ENCODE measurements at places on chromosomes 1 and 21.

DNA sequence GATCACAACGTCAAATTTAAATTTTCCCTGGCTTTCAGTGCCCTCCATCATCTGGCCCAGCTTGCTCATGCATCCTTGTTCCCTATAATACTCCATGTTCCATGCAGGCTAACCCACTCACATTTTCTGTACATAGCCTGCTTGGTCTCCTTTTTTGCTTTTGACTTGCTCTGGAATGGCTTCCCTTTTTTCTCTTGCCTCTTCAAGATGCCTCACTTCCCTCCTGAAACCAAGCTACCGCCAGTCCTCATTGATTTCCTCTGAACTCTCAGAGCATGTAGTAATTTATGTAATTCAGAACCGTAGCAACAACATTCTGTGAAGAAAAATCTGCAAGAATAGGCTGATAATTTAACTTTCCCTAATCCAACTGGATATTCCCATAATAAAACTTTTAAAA, 10.3 kb downstream of the CAP1 start:
- DNase-seq, result no peak

DNA sequence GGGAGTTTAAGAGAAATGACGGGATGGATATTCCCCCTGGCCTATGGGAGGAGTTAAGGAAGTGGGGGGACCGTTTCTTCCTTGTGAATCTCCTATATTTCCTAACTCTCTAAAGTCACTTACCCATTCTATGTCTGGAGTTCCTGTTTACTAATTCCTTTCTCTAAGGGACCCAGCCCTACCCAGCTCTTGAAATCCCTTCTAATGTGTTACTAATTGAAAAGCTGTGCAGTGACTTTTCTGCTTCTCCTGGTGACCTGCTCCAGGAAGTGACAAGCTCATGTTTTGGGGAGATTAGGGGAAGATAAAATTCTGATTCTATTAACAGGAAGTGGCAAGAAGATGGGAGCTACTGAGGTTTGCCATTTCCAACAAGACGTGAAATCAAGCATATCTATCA, 4.0 kb upstream of the SAMSN1 start:
- no peak for DNase-seq

DNA sequence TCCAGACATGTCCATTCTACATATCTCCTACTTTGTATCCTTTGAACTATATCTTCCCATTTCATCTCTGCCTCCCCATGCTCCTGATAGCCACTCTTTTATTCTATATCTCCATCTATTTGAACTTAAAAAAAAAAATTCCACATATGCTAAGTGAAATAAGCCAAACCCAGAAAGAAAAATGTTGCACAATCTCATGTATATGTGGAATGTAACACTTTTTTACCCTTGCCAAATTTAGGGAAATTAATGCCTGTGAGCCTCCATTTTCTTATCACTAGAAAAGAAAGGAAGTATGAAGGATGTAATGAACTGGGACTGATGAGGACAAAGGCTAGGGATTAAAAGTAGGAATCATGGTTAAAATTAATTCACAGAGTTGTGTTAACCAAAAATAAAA, 53.5 kb downstream of the RGS13 start:
- DNase-seq, result no peak

DNA sequence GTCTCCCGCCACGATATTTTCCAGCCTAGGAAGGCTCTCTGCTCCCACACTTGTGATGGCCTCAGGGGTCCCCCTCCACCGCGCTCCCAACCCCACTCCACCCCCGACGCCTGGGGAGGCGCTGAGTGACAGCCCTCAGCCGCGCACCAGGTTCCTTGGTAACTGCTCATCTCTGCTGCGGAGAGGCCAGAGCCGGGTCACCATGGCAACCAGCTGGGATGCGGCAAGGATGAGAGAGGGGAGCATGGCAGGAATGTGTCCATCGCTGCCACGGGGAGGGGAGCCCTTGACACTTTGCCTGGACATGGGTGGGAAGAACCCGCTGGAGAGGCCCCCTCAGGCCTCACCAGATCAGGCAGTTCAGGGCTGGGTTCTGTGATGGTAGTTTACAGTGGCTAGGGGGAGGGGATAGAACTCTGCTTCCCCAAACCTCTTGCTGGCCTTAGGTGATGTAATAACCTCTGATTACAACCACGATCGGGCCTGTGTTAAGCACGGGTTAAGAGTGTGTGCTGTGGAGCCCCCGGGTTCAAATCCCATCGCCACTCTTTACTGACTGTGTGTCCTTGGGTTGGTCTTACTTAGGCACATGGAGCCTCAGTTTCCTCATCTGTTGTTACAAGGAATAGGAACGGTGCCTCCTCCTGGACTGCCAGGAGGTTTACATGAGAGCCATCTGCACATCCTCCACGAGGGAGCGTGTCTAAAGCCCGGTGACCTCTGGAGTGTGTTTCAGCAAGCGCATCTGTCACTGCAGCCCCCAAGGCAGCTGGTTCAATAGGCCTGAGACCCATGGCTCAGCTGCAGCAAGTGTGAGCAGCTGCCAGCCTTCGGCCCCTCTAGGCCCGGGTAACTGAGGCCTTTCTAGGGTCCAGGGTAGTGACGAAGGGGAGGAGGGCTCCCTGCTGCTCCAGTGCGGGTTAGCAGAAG, 6.3 kb downstream of the KIF17 start:
- peak; percentile 68 for DNase-seq

- no peak for DNase-seq
Observed at GRCh38 chr1:118304722-118305359, 119.8 kb upstream of the SPAG17 start.

- DNase-seq, result no peak
Observed at GRCh38 chr1:21633992-21634805, 35.0 kb downstream of the RAP1GAP start.

DNA sequence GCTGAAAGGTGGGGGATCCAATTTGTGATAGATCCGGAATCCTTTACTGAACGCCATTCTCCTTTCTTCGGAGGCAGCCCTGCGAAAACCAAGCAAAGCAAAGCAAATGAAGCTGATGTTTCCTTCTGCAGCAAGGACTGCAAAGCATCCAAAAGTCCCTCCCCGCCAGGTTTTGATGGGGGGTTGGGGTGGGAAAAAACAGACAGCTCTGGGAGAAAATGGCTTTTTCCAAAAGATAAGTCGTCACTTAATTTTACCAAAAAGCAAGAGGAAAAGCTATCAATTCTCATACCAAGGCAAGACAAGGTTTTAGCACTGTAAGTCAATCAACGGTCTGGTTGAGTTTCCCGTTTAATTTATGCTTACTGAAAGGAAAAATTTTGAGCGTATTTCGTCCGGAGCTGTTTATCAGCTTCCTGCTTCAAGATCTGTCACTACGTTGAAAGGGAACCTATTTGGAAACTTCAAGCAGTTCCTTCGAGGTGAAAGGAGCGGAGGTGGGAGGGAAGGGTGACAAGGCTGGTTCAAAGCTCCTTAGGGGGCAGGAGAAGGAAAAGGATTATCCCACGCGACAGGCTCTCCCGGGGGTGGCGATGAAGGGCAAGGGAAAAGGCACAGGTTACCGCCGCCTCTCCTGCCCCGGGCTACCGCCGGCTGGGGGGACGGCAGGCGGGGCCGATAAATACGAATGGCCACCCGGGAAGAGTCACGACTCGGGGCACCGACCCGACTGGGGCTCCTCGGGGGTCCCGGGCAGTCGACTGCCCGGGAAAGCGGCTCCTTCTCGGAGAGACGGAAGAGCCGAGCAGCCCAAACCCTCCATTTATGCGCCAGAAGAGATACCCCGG, 750 bp downstream of the SYNJ1 start:
- peak; percentile 18 for DNase-seq

DNA sequence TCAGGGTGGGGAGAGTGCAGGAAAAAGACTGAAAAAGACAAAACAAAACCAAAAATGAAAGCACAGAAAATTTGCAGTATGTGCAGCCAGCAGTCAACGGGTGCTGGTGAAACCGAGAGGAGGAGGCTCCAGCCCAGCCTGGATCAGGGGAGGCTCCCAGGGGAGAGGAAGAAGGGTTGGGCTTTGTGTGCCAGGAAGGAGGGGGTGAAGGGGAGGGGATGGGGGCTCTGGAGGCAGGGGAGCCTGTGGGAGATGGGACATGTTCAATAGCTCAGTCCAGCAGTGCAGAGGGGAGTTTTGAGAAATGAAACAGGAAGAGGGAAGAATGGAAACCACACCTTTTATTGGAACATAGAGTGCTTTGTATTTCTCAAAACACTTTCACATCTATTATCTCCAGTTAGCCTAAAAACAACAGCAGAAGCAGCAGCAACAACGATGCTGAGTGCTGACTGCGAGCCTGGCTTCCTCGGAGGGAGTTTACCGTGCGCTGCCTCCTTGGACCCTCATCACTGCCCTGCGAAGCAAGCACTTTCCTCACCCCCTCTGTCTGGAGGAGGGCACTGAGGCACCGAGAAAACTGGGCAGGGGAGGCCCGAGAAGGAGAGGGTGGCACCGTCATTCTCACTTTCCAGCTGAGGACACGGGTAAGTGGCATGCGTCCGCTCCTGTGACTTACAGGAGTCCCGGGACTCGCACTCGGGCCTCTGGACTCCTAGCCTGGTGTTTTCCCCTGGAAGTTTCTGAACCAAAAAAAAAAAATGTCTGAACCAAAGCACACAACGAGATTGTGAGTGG, 62.9 kb downstream of the MDM4 start:
- DNase-seq, result peak; percentile 78

DNA sequence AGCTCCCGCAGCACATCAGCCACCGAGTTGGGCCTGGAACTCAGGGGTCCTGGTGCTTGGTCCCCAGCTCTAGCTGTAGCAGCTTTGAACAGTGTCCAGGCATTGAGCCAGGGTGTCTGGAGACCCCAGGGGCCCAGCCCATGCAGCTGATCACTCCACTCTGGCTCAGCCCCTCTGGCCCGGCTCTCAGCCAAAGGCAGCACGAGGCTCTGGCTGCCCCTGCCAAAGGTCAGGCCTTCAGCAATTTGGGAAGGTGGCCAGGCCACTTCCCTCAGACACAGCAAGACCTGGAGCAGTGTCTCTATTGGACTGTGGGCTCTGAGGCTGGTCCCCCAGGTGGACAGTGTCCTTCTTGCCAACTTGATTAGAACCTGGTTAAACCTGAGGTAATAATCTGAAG, 34.4 kb upstream of the RNF19B start:
- no peak for DNase-seq

- DNase-seq, result no peak
Observed at GRCh38 chr21:35223480-35224156, 174.5 kb upstream of the RUNX1 start.

DNA sequence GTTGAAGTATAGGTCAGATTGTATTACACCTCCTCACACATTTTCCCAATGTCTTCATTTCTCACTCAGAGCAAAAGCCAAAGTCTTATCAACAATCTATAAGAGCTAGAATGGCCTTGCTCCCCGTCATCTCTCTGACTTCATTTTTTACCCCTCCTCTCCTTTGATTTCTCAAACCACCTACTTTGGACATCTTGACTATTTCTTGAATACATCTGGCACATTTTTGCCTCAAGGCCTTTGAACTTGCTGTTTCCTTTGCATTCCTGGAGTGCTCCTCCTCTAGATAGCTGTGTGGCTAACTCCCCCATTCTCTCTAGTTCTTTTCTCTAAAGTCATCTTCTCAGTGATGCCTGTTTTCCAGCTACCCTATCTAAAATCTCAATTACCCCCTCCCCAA, 7.2 kb upstream of the XCL2 start:
- no peak for DNase-seq

- no peak for DNase-seq
Observed at GRCh38 chr1:175118375-175119367, 51.0 kb downstream of the TNN start.

- no peak for DNase-seq
Observed at GRCh38 chr21:36076878-36077655, 7.2 kb downstream of the CBR1 start.

DNA sequence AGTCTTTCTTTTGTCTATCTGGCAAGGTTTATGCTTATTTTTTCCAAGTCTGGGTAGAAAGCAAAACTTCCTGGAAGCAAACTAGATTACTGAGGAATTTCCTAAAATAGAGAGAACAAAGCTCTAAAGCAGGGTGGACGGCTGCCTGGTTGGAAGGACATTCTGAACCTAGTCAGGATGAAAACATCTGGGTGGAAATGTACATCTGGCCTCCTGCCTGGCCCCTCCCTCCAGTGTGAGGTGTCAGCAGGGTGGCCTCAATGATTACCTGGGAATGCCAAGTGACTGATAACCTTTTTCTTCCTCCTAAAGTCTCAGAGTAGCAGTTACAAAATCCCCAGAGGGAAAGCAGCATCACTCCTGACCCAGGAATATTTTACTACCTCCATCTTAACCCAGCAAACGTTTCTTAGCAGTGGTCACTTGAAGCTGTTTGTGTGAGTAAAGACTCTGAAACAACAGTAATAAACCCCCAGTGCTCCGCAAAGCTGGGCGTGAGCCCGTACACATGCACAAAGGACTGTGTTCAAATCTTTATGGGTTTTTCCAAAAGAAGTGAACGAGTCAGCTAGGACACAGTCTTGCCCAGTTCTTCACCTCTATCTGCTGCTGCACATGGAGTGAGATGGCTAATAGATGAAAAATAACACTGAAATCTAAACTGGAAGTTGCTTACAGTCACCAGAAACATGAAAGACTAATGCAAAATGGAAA, 18.9 kb downstream of the ANGPTL7 start:
- DNase-seq, result no peak

- peak; percentile 26 for DNase-seq
Observed at GRCh38 chr1:231420299-231420958, 1.7 kb downstream of the EGLN1 start.

- no peak for DNase-seq
Observed at GRCh38 chr1:19884312-19884711, 2.1 kb downstream of the OTUD3 start.

GRCh38 chr1:15963363-15963967, 12.4 kb downstream of the ZBTB17 start:
- no peak for DNase-seq

DNA sequence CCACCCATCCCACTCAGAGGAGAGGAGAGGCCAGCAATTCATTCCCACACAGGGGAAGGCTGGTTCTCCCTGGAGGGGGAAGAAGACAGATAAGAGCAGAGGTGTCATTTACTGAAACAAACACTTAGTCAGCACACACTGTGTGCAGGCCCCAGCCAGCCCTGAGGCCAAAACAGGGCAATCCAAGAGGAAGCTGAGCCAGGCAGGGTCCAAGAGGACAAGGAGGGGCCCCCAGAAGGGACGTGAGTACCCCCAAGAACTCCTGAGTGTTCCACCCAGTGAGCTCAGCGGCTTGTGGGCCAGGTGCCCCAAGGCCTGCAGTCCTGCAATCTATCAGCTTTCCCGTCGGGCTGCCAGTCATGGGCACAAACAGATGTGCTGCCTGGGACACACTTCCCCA, 15.8 kb downstream of the ADGRB2 start:
- no peak for DNase-seq

- DNase-seq, result no peak
Observed at GRCh38 chr1:158028969-158029368, 35.5 kb downstream of the KIRREL1 start.

DNA sequence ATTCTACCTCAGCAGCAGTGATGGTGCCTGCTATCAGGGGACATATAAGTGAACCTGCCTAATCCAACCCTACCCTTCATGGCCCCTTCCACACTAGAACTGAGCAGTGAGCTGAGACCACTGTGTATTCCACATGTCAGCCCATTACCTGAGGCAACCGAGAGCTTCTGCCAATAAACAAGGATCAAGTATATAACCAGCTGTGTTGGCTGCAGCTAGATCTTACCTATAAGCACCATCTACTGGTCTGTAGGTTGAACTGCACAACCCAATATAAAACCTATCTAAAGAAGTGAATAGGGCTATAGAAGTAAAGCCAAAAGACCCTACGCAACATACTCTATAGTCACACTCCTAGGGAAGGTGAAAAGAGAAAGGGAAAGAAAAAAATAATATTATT, 376.9 kb downstream of the HHIPL2 start:
- DNase-seq, result peak; percentile 17

- peak; percentile 41 for DNase-seq
Observed at GRCh38 chr1:155083865-155084721, 5.5 kb downstream of the EFNA3 start.

GRCh38 chr1:8764293-8764937, 53.0 kb downstream of the RERE start:
- DNase-seq, result no peak

Data from H7 (cell line).